ENCODE measurements at places on chromosomes 7 and 10.

DNA sequence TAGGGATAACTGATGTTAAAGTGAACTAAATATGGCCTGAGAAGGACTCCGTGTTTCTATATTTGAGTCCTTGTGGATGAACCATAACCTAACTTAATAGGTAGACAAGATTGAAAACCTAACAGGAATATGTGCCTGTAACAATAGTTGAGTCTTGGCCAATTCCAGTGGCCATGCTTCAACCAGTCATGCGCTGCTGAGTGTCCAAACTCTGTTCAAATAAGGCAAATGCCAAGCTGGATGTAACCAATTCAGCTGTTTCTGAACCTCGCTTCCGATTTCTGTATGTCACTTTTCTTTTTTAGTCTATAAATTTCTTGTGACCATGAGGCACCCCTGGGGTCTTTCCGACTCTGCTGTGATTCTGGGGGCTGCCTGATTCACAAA lies 608.2 kb downstream of the GALNT17 start:
- no peak for DNase-seq

DNA sequence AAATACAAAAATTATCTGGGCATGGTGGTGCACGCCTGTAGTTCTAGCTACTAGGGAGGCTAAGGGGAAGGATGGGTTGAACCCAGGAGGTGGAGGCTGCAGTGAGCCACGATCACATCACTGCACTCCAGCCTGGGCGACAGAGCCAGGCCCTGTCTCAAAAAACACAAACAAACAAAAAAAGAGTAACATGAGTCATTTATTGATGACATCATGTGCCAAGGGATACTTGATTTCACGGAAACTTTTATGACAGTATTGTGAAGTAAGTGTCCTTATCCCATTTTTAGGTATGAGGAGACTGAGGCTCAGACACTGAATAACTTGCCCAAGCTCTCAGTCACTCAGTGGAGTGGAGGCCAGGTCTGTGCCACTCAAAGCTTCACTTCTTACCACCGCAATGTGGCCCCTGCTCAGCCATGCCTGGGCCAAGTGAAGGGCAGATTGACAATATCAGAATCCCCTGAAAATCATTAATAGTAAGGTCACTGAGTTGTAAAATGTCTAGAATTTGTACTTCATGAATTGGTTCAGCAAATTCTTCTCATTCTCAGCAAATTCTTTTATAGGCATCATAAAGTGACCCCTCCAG lies 36.5 kb downstream of the EMX2 start:
- no peak for DNase-seq

GRCh38 chr7:49635800-49636199 lies 137.6 kb upstream of the VWC2 start:
- DNase-seq = no peak

GRCh38 chr7:68839014-68839413 lies 759.3 kb upstream of the AUTS2 start:
- no peak for DNase-seq

GRCh38 chr10:106705681-106706100 lies 458.8 kb downstream of the SORCS1 start:
- no peak for DNase-seq
